ENCODE measurements at places on chromosomes 11 and 22. TPM values are rescaled to one million over a fixed set of nuclear protein-coding genes. Genes with fewer than 3 reads are reported as not detected.

BIRC3 gene
- 117 TPM for total RNA-seq

OR4D5 gene
- not detected for total RNA-seq

CD248 gene
- total RNA-seq: not detected

OR6A2 gene
- total RNA-seq: not detected

OR4C11 gene
- total RNA-seq: not detected

MUC15 gene
- total RNA-seq: not detected

RFPL2 gene
- 1.6 TPM for total RNA-seq

TENM4 gene
- 0.97 TPM for total RNA-seq

DDX25 gene
- total RNA-seq: not detected

TRIM5 gene
- total RNA-seq: 10.4 TPM

DENND6B gene
- total RNA-seq: 1.8 TPM

OR5A1 gene
- not detected for total RNA-seq

BDNF gene
- total RNA-seq: not detected

LRP4 gene
- total RNA-seq: not detected

OR2AG1 gene
- not detected for total RNA-seq

All from T-helper 17 cell (primary cell).